ENCODE measurements at places on chromosomes 12 and 14.

GRCh38 chr12:47268501-47269454 lies 189.0 kb upstream of the AMIGO2 start:
- DNase-seq: no peak

DNA sequence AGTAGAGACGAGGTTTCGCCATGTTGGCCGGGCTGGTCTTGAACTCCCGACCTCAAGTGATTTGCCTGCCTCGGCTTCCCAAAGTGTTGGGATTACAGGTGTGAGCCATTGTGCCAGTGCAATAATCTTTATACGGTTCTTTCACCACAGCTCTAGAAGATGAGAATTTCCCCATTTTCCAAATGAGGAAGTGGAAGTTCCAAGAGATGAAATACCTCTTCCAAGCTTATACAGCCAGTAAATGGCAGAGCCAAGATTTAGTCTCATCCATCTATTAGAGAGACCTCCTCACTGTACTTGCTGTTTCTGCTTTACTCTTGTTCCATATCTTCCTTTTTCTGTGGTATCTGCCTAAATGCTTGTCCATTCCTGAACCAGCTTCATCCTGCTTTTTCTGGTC lies 3.1 kb upstream of the LMNTD1 start:
- peak; percentile 64 for DNase-seq

- DNase-seq: no peak
These were observed 130.3 kb upstream of the EGLN3 start for GRCh38 chr14:34081101-34081575.

- peak; percentile 36 for DNase-seq
These were observed 432.9 kb downstream of the ZFP36L1 start for GRCh38 chr14:68359837-68360552.

- DNase-seq: no peak
These were observed 69.1 kb downstream of the ASCL4 start for GRCh38 chr12:107843351-107844311.

DNA sequence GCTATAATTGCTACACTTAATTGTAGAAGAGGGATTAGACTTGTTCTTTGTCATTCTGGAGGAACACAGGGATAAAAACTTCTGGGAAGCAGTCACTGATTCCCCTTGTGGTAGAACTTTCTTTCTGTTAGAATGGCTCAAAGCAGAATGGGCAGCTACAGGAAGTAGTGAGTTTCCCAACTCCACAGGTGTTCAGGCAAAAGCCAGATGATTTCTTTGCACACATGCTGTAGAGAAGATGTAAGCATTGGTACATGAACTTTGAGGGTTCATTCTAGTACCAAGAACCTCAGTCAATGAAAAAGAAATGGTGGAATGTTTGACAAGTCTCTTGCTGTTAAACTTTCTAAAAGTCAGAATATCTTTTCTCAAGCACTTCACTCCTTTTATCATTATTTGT lies 4.3 kb downstream of the NDUFA9 start:
- no peak for DNase-seq

DNA sequence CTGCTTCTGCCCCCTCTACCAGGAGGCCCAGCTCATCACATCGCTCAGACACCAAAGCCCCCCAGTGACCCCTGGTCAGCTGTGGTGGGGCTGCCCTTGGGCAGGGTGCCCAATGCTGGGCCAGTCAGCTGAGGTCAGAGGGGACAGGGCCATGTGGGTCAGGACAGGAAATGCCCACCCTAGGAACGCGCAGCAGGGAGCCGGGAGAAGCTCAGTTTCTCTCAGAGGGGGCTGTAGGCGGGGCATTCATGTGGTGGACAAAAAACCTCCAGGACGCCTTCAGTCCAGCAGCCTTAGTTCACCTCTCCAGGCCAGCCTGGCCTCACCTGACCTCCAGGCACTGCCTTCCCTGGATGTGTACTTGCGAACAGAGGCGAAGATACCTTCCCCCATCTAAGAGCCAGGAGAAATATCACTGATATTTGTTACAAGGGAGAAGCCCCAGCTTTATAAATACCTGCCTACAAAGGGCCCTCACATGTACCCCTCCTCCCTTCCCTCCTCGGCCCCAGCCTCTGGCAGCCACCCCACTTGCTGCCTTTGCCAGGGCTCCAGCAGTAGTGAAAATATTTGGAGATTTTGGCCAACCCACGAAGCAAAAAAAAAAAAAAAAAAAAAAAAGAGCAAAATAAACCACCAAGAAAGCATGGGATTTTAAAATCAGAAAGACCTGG lies 41.9 kb upstream of the PLEKHG6 start:
- no peak for DNase-seq

GRCh38 chr12:21172079-21172478 lies 41.1 kb downstream of the SLCO1B1 start:
- DNase-seq: no peak

DNA sequence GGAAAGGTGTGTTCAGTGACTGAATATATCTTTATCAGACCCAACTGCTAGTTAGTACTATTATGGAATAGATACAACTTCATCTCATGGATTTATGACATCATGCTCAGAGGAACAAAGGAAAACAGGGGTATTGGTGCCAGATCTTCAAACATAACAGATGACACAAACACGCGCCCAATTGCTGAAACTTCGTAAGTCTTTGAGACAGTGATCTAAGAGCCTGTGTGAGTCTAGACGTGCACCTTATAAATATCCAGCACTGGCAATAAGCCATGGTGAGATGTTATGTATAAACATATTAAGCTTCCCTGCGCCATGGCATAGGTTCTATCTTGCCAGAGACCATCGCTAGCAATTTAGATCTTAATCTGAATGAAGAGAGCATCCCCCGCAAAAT lies 42.2 kb upstream of the NR2C1 start:
- DNase-seq: no peak

- no peak for DNase-seq
These were observed 28.5 kb upstream of the PNMA1 start for GRCh38 chr14:73742520-73743238.

DNA sequence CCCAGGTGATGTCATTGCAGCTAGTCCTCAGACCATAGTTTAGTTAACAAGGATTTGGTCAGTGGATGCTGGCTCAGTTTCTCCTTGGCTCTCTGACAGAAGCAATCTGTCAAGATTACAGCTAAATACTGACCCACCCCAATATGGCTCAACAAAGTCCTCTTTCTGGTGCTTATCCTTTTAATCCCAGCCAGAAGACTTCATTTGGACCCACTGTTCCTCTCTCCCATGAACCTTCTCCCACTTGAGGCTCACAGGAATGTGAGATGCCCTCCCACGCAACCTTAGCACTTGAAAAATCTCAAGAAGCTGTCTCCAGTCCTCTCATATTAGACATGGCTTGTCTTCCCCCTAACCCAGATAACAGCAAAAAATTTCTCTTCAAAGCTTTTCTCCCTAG lies 47.7 kb downstream of the C12orf50 start:
- DNase-seq: no peak

GRCh38 chr12:1047898-1048660 lies 57.1 kb downstream of the ERC1 start:
- DNase-seq: peak; percentile 86

DNA sequence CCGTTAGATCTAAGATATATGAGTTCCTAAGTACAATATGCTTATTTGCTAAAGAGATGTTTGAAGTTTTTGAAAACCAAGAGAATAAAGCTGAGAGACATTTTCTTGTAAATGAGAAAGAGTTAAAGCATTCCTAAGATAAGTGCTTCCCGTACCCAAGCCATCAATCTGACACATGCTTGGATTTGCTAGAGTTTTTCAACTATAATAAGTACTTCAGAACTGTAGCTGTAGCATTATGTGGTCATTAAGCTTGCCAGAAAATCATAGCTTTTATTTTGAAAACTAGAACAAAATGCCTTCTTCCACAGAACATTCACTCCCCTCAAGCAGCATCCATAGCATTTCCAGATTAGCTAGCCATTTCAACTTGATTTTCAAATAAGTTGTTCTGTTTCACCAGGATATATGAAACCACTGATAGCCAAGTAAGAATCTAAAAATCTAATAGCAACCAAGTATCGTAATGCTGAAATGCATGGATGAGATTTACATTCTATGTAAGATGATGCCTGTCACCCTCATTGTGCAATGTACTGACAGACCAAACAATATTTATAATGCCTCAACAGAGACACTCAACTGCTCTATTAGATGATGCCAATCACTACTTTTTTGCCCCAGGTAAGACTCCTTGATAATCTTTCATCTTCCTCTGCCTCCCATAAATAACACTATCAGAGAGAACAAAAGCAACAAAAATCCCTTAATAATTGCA lies 8.0 kb downstream of the SNW1 start:
- DNase-seq: no peak

DNA sequence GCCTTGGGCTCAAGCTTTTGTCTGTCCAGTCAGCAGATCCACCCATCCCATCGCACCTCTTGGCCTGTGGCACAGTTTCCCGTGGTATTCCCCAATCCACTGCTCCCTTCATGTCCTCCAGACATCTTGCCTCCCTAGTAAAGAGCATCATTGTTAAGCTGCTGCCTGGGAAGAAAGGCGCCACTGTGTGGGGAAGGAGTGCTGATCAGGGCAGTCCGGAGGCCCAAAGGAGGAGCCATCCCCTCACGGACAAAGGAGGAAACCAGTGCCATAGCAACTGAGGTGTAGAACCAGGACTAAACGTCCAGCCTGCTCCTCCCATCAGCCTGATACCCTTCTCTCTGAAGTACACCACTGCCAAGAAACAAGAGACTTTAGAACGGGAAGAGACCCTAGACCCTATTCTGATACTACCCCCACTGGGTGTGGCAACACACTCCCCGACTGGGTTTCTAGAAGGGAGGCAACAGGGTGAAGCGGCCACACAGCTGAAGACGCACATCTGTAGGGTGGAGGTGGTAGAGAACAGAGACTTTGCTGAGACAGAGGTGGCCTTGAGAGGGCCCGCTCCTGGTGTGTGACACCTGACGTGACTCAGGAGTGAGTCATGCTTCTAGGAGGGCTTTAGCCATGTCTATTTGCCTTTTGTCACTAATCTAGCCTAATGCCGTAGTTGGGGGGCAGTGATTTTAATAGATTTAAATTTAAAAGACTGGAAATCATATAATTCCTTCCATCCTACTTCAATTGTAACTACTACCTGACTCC lies 185.0 kb downstream of the DPF3 start:
- DNase-seq: no peak

DNA sequence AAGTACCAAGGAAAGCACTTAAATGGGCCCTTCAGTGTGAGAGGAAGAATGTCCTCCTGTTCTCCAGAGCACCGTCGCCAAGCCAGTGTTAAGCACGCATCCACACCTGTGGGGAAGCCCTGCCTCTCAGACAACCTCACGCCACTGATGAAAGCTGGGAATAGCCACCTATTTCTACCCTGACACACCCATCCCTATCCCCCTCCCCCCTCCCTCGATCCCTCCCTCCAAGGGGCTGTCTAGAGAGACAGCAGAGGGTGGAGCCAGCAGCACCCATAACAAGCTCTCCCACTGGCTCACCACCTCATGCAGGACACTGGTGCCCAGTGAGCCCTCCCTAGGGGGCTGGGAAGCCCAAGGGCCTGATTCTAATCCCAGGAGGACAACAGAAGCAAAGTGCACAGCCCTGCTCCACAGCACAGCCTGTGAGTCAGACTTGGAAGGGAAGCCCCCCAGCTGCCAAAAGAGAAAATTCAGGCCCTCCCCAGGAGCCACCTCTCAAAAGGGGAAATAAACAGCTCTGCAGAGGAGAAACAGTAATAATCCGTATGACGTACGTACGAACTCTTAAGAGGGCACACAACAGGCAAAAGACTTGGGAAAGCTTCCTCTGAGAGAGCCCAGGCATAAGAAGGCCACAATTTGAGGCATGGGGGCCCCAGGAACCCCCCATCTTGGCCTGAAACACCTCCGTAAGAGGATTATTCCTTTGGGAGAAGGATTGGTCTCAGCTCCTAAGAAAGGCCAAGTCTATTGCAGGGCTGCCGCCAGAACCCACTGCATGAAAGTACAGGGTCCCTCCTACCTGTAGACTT lies 7.8 kb downstream of the PITPNM2 start:
- peak; percentile 85 for DNase-seq

- no peak for DNase-seq
These were observed 27.4 kb upstream of the KLRB1 start for GRCh38 chr12:9634969-9635754.

GRCh38 chr12:108759924-108760323 lies 28.6 kb upstream of the CORO1C start:
- peak; percentile 45 for DNase-seq

All from MV-4-11 (cell line).